ENCODE measurements at places on chromosomes 11 and 22.

- DNase-seq: no peak
These were observed 7.7 kb downstream of the THYN1 start for GRCh38 chr11:134245434-134245833.

DNA sequence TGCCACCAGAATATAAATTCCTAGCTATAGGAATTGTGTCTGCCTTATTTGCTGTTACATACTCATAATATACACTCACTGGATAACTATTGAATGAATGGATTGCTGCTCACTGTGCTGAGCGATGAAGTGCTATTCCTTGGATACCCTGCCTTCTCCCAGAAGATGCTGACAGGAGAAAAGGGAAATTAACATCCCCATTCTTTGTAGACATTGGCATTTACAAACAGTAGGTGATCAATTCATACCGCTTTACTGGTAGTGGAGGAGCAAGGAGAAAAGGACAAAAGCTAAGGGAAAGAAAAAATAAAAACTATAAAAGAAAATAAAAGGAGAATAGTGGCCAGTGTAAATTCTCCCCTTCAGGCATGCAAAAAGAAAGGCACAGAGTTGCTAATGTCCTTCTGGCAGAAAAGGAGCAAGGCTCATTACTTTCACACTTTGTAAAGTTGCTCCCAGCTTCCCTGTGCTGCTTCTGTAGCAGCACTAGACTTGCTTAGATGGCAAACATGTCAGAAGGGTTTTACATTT, 183.0 kb downstream of the LUZP2 start:
- DNase-seq: no peak

DNA sequence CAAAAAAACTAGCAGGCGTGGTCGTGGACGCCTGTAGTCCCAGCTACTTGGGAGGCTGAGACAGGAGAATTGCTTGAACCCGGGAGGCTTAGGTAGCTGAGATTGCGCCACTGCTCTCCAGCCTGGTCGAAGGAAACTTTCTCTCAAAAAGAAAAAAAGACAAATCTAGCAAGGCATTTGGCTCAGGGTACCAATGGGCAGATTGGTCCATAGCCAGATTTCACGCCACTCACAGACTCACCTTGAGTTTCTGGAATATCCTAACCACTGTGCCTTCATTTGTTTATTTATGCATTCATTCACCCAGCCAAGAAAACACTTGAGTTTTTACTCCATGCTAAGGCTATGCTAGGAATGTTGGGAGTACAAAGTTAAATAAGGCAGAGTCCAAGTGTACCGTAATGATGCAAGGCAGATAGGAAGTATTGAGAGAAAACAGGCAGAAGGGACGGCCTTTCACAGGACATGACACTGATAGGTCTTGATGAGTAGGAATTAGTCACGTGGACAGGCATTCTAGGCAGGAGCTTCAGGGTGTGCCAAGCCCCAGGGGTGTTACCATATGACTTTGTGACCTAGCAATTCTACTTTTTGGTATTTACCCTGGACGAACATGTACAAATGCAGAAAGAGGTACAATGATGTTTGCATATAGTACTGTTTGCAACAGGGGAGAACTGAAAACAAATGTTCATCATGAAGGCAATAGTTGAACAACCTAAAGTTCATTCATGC, 3.0 kb upstream of the PACSIN3 start:
- no peak for DNase-seq

- no peak for DNase-seq
These were observed 43.2 kb downstream of the ME3 start for GRCh38 chr11:86629045-86629706.

GRCh38 chr11:88603091-88603867, 265.7 kb upstream of the CTSC start:
- no peak for DNase-seq

GRCh38 chr11:131749101-131749500, 378.7 kb downstream of the NTM start:
- no peak for DNase-seq

- peak; percentile 66 for DNase-seq
These were observed 737 bp upstream of the STIP1 start for GRCh38 chr11:64185175-64185692.

GRCh38 chr11:97033178-97033577, 643.4 kb downstream of the JRKL start:
- no peak for DNase-seq

DNA sequence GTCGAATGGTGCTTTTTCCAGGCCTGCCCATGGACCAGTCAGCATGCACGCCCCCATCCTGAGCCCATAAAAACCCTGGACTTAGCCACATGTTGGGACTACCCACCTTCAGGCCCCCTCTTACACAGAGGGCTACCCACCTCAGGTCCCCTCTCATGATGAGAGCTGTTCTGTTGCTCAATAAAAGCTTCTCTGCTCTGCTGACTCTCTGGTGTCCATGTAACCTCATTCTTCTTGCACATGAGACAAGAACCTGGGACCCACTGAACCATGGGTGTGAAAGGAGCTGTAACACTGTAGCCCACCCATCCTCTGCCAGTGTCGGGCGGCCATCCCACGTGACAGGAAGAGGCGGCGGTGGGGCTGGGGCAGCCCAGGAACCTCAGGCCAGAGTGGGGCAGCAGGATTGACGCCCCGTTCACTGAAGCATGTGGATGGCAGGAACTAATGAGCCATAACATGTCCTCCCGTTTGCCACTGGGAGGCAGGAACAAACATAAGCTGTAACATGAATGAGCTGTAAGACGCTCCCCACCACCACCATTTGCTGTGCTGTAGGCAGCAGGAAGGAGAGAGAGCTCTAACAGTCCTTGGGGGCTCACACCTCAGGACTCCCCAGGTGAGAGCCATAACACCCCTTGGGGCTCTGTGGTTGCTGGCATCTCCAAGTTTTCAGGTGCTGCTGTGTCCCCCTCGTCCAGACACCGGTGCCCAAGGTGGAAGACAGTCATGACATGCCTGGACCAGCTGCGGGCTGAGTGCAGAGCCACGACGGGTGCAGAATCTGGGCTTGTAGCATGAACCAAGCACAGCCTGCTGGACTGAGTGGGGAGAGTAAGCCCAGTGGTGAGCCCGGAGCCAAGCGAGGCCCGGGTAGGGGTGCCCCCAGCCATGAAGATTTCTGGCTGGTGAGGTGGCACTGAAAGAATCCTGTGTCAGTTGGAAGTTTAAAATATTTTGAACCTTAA, 69.4 kb downstream of the MCHR1 start:
- DNase-seq: no peak

- DNase-seq: no peak
These were observed 9.2 kb downstream of the KCNC1 start for GRCh38 chr11:17743808-17744119.

DNA sequence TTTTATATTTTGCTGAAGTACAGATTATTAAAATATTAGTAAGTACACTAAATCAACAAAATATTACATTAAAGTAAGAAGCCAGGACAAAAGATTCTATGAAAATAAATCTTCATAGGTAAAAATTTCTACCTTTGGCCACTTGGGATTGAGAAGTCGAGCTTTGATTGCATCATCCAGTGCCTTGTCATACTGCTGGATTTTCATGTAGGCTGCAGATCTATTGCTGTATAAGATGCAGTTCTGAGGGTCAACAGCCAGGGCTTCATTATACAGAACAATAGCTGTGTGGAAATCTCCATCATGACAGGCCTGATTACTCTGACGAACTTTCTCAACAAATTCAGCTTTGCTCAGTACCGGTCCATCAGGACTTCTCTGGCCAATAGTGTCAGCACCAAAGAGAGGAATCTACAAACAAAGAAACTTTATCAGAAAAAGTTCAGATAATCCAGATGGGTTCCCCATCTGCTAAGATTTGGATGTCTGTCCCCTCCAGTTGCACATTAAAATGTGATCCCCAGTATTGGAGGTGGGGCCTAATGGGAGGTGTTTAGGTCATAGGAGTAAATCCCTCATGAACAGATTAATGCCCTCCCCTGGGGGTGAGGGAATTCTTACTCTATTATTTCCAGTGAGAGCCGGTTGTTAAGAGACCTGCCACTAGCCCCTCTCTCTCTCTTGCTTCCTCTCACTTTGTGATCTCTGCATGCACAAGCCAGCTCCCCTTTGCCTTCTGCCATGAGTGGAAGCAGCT, 50.0 kb downstream of the TTC28 start:
- no peak for DNase-seq

GRCh38 chr11:131684111-131685060, 314.0 kb downstream of the NTM start:
- no peak for DNase-seq

GRCh38 chr22:26894766-26895485, 237.5 kb downstream of the MIAT start:
- DNase-seq: no peak

- no peak for DNase-seq
These were observed 3.3 kb downstream of the DGCR8 start for GRCh38 chr22:20083157-20083890.

DNA sequence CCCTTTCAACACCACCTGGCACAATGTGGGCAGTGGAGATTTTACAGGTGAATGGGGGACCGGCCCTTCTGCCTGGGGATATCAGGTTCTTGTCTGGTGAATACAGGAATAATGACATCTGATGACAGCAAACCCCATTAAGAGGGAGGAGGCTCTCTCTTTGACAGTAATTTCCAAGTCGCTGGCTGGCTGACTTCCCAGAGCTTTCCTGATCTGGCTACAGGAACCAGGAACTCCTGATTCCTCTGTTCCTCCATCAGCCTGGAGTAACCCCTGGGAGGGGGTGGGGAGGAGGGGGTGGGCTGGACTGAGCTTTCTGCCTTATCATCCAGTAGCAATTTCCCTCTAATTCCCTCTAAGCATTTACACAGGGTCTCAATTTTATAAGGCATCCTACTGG, 3.7 kb upstream of the MIEF1 start:
- no peak for DNase-seq

- no peak for DNase-seq
These were observed 15.4 kb upstream of the TMEM191C start for GRCh38 chr22:21451545-21452520.

DNA sequence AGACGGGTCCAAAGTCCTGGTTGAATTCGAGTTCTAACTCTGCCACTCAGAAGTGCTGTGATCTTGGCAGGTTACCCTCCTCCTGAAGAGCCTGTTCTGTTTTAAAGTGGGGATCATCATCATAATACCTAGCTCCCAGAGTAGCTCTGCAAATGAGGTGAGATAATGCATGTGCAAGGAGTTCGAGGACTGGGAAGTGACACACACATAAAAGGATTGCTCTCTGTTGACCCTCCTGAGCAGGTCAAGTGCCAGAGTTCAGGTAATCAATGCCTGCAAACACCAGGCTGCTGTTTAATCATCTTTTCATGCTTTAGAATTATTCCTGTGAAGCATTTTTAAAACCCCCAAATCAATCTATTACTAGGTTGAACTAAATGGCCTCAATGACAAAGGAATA, 19.9 kb downstream of the RCN1 start:
- no peak for DNase-seq

- no peak for DNase-seq
These were observed 207.5 kb downstream of the TBC1D22A start for GRCh38 chr22:46969961-46970360.

- DNase-seq: no peak
These were observed 552 bp downstream of the RIN1 start for GRCh38 chr11:66335531-66336233.

- no peak for DNase-seq
These were observed 25.3 kb downstream of the PPM1F start for GRCh38 chr22:21927174-21927823.

GRCh38 chr11:120167659-120168058, 29.7 kb upstream of the TRIM29 start:
- no peak for DNase-seq

- DNase-seq: no peak
These were observed 3.3 kb downstream of the CCDC81 start for GRCh38 chr11:86377972-86378371.

GRCh38 chr22:44718418-44718817, 16.4 kb downstream of the PRR5 start:
- no peak for DNase-seq

DNA sequence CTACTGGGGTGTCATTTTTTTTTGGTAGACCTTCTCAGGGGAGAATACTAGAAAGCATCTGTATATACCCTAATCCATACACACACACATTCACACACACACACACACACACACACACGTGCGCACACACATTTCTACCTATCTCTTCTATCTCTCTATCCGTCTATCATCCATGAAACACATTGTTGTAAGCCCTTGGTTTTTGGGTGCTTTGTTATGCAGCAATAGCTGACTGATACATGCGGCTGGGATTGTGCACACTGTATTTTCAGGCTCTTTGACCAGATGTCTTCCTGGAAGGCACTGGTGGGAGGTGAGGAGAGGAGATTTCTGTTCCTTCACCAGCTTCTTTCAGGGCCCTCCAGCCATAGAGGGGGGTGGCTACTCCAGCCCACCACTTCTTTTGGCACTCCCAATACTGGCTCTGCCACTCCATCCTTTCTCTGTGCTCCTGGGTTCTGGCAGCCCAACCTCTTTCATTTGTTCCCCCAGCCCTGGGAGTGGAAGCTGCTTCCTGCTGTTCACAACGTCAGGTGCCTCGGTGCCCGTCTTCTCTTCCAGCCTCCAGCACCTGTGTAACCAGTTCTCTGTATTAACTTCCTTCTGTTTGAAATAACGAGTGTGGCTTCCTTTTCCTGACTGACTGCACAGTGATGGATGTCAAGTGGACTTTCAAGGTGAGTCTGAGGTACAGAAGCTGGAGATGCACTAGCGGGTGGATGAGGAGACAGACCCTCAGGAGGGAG, 12.4 kb upstream of the MUC2 start:
- no peak for DNase-seq

GRCh38 chr11:122028545-122028944, 87.5 kb downstream of the BLID start:
- DNase-seq: no peak

- no peak for DNase-seq
These were observed 2269.3 kb upstream of the RAG2 start for GRCh38 chr11:38867338-38867737.

DNA sequence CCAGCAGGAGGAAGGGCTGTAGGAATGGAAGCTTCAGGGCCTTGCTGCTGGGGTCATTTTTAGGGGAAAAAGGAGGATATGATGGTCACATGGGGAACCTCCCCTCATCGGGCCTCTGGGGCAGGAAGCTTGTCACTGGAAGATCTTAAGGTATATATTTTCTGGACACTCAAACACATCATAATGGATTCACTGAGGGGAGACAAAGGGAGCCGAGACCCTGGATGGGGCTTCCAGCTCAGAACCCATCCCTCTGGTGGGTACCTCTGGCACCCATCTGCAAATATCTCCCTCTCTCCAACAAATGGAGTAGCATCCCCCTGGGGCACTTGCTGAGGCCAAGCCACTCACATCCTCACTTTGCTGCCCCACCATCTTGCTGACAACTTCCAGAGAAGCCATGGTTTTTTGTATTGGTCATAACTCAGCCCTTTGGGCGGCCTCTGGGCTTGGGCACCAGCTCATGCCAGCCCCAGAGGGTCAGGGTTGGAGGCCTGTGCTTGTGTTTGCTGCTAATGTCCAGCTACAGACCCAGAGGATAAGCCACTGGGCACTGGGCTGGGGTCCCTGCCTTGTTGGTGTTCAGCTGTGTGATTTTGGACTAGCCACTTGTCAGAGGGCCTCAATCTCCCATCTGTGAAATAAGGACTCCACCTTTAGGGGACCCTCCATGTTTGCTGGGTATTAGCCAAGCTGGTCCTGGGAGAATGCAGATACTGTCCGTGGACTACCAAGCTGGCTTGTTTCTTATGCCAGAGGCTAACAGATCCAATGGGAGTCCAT, 14.1 kb downstream of the IL10RA start:
- no peak for DNase-seq

GRCh38 chr11:115939731-115940421, 435.7 kb upstream of the CADM1 start:
- peak; percentile 92 for DNase-seq

GRCh38 chr22:46731246-46732040, 6.6 kb downstream of the CERK start:
- DNase-seq: no peak

- no peak for DNase-seq
These were observed at the start of gene HTR3B for GRCh38 chr11:113904379-113905101. Gene HTR3B (plus strand): TSS chr11:113904796. CDS start chr11:113904934, 138 bp downstream.

- DNase-seq: no peak
These were observed 90.9 kb downstream of the LDLRAD3 start for GRCh38 chr11:36034551-36035331.
